NCI-H510A (cell line): ENCODE measurements at places on chromosomes 12 and 14.

DNA sequence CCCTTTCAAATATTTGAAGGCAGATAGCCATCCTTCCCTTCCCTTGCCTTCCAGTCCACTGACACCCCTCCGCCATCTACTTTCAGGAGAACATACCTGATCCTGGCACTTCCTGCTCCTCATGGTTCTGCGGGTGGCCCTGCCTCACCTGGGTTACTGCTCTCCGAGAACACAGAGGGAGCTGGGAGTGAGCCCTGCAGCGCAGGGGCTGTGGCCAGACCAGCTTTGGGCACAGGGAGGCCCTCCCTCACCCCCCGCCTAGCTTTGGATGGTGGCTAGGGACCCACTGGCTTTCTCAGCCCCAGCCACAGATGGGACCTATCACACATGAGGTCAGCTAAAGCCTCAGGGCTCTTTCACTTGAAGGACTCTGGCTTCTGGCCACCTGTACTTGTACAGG is 12.4 kb downstream of the IQSEC3 start:
- no peak for DNase-seq

GRCh38 chr12:123912415-123913380 is 59.9 kb downstream of the CCDC92 start:
- no peak for DNase-seq

GRCh38 chr14:105414456-105415371 is 4.9 kb upstream of the MTA1 start:
- DNase-seq, result peak; percentile 78

DNA sequence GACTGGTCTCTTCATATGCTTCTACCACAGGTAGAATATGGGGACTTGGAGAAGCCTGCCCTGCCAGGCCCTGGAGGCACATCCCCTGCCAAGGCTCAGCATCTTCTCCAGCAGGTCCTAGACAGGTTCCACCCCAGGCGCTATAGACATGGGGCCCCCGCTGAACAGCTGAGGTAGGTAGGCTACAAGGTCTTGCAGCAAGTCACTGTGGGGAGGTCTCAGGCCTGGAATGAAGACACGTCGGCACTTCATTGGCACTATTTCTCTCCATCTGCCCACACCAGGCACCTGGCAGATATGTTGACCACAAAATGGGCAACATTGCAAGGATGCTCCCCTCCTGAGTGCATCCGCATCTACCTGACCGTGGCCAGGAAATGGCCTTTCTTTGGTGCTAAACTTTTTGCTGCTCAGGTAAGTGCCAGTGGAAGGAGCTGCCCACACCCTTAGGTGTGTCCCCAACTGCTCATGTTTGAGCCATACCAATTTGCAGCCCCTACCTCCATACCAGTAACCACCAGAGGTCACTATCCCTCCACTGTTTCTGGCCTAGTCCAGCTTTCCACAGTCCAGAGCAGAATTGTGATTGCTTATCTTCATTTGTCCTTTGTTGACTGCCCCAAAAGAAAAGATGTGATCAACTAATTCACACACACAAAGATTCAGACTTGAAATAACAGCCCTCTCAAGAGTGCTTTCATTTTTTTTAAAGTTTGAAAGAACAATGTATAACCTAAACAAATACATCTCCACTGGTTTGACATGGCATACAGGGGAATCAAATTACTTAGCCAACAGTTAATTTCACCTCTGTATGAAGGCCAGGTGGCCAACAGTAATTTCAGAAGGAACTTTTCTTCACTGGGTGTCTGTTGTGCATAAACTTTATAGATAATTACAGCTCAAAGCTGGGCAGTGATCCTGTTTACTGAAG is 16.1 kb downstream of the PIGH start:
- peak; percentile 1 for DNase-seq

- no peak for DNase-seq
These were observed 23.5 kb upstream of the HIP1R start for GRCh38 chr12:122811777-122812176.

GRCh38 chr14:95562892-95563685 is 28.2 kb downstream of the GLRX5 start:
- DNase-seq, result no peak

DNA sequence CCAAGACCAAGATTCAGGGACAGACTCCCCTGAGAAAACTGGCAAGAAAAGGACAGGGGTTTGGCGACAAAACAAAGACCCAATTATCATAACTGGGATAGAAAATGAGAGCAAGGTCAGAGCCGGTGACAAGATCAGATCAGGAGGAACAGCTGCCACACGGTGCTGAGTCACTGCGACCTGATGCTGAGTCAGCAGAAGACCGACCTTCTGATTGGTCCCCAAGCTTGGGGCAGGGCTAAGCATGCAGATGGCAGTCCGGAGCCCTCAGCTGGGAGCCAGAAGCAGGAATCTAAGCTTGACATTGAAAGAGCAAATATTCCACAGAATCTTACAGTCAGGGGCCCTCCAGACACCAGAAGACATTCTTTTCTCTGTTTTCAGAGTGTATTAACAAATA is 19.1 kb upstream of the ARMH4 start:
- DNase-seq, result peak; percentile 65

GRCh38 chr12:131510431-131510830 is 200.5 kb upstream of the SFSWAP start:
- no peak for DNase-seq
